ENCODE measurements at places on chromosomes 4 and X.

DNA sequence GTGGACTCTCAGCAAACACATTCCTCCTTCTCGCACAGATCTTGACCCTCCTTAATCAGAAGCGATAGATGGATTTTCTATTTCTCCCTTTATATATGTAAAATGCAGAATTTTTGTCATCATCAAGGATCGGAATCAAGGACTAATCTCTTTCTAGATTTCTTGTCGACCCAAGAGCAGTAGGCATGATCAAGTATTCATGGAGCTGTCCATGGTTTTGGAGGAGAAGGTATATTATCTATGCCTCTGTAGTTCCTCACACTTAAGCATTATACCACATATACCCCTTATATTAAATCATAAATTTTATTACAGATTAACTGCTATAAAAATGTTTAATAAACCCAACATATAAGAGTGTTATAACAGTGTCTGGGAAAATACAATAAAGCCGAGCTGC lies 886.8 kb downstream of the NLGN4X start:
- no peak overlapping the region for H3K4me3 ChIP-seq
- no peaks in the 10 kb centered on the region for H3K36me3 ChIP-seq
- H3K27me3 ChIP-seq = no peaks in the 10 kb centered on the region
- no peaks in the 10 kb centered on the region for H3K4me1 ChIP-seq
- no peak overlapping the region for H3K27ac ChIP-seq

- no peaks in the 10 kb centered on the region for H3K27me3 ChIP-seq
- H3K4me3 ChIP-seq = no peak overlapping the region
- H3K4me1 ChIP-seq = no peaks in the 10 kb centered on the region
- H3K36me3 ChIP-seq = no peaks in the 10 kb centered on the region
Measured at GRCh38 chr4:139852612-139853269, 187.1 kb downstream of the MGST2 start.

GRCh38 chrX:123923211-123923610 lies 38.3 kb upstream of the STAG2 start:
- H3K36me3 ChIP-seq = no peaks in the 10 kb centered on the region
- no peak for DNase-seq
- H3K27ac ChIP-seq = no peak overlapping the region
- no peaks in the 10 kb centered on the region for H3K27me3 ChIP-seq
- H3K4me3 ChIP-seq = no peak overlapping the region

GRCh38 chr4:116122124-116122523 lies 963.3 kb downstream of the TRAM1L1 start:
- H3K4me3 ChIP-seq = no peak overlapping the region
- no peaks in the 10 kb centered on the region for H3K4me1 ChIP-seq
- no peak overlapping the region for H3K27ac ChIP-seq
- H3K27me3 ChIP-seq = no peaks in the 10 kb centered on the region

GRCh38 chr4:94561249-94562024 lies 109.7 kb downstream of the PDLIM5 start:
- no peaks in the 10 kb centered on the region for H3K27me3 ChIP-seq
- H3K4me1 ChIP-seq = no peaks in the 10 kb centered on the region
- no peak for DNase-seq

GRCh38 chr4:10007793-10008608 lies 13.3 kb downstream of the SLC2A9 start:
- no peaks in the 10 kb centered on the region for H3K36me3 ChIP-seq
- H3K4me1 ChIP-seq = no peaks in the 10 kb centered on the region

GRCh38 chr4:175246941-175247340 lies 328.8 kb downstream of the ADAM29 start:
- no peaks in the 10 kb centered on the region for H3K36me3 ChIP-seq
- no peaks in the 10 kb centered on the region for H3K27me3 ChIP-seq
- H3K4me1 ChIP-seq = no peaks in the 10 kb centered on the region
- no peak overlapping the region for H3K27ac ChIP-seq

GRCh38 chr4:156388826-156389225 lies 435.2 kb upstream of the CTSO start:
- DNase-seq = no peak
- H3K4me3 ChIP-seq = no peak overlapping the region
- H3K4me1 ChIP-seq = no peaks in the 10 kb centered on the region
- no peaks in the 10 kb centered on the region for H3K27me3 ChIP-seq
- no peaks in the 10 kb centered on the region for H3K36me3 ChIP-seq

GRCh38 chrX:17812763-17813162 lies 48.3 kb downstream of the RAI2 start:
- H3K27me3 ChIP-seq = no peaks in the 10 kb centered on the region
- H3K4me1 ChIP-seq = no peaks in the 10 kb centered on the region
- no peaks in the 10 kb centered on the region for H3K36me3 ChIP-seq
- H3K27ac ChIP-seq = no peak overlapping the region

DNA sequence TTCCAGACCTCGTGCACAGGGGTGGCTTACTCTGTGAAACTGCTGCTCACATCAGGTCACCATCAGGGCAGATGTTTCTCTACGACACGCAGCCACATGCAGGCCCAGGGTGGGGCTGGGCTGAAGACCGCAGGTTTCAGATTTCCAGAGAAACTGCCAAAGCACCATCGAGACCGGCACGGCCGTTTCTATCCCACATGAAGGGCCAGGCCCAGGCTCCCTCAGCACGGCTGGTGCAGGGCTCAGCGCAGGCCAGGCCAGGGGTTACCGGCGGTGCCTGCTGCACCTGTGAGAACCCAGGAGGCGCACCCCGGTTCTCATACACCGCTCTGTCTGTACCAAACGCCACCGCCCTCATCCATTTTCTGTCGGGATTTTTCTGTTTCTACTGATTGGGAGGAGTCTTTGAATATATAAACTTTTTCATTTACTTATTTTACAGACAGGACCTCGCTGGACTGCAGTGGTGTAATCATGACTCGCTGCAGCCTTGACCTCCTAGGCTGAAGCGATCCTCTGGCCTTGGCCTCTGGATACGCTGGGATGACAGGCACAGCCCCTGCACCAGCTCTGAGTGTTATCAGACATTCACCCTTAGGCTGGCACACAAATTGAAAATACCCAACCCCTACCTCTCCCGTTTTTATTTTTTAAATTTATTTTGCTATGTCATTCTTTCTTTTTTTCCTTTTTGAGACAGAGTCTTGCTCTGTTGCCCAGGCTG lies 17.1 kb downstream of the CTBP1 start:
- H3K27ac ChIP-seq = no peak overlapping the region
- no peak overlapping the region for H3K4me3 ChIP-seq
- no peaks in the 10 kb centered on the region for H3K27me3 ChIP-seq

DNA sequence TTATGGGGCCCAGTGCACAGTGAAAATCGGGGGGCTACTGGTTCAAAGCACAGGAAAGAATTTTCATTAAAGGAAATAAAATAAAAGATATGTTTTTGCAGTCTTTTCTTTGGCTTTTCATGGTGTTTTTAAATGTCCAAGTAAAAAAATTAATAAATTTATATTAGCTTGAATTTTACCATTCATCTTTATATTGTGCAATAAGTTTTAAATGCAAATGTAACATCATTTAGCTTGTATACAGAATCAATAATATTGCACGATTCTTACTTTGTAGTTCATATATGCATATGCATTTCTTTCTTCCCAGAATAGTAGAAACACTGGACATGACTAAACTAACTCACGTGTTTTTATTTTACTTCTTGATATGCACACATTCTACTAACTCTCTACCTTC lies 31.0 kb downstream of the AREG start:
- H3K4me1 ChIP-seq = no peaks in the 10 kb centered on the region
- no peak overlapping the region for H3K27ac ChIP-seq
- no peak for DNase-seq
- H3K4me3 ChIP-seq = no peak overlapping the region
- H3K27me3 ChIP-seq = no peaks in the 10 kb centered on the region
- no peaks in the 10 kb centered on the region for H3K36me3 ChIP-seq

DNA sequence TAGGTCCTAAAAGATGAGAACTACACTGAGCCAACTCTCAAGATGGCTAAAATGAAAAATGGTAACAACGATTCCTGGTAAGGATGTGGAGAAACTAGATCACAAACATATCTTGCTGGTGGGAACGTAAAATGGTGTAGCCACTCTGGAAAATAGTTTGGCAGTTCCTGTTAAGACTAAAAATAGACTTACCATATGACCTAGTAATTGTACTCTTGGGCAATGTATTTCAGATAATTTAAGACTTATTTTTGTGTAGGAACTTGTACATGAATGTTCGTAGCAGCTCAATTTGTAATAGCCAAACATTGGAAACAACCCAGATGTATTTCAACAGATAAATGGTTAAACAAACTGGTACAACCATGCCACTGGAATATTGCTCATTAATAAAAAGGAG lies 106.2 kb downstream of the HDAC8 start:
- no peaks in the 10 kb centered on the region for H3K27me3 ChIP-seq
- no peak for DNase-seq
- no peak overlapping the region for H3K4me3 ChIP-seq
- H3K4me1 ChIP-seq = no peaks in the 10 kb centered on the region

DNA sequence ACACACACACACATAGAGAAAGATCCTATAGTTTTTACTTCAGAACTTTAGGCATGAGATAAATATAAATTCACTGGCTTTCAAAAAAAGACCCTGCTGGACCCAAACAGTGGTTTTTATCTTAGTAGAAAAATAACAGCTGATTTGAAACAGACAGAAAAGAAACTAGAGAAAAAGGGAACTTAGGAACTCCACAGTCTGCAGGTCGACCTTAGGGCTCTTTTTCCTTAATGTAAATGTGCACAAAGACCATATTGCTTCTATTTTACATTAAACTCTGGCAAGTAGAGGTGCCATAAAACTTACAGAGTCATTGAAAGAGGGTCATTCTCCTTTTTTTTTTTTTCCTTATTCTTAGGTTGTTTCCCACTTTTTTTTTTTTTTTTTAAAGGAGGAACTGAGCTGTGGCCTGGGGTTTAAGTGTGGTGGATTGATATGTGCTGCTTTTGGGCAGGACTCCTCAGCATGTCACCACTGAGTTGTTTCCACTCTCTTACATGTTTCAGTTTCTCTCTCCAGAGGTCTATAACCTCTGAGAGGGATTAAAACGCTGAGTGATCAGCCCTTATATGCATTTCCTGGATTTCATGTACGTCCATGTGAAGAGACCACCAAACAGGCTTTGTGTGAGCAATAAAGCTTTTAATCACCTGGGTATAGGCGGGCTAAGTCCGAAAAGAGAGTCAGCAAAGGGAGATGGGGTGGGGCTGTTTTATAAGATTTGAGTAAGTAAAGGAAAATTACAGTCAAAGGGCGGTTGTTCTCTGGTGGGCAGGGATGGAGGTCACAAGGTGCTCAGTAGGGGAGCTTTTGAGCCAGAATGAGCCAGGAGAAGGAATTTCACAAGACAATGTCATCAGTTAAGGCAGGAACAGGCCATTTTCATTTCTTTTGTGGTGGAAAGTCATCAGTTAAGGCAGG lies 70.8 kb upstream of the PACRGL start:
- H3K4me1 ChIP-seq = no peaks in the 10 kb centered on the region
- no peaks in the 10 kb centered on the region for H3K27me3 ChIP-seq
- no peak for DNase-seq

DNA sequence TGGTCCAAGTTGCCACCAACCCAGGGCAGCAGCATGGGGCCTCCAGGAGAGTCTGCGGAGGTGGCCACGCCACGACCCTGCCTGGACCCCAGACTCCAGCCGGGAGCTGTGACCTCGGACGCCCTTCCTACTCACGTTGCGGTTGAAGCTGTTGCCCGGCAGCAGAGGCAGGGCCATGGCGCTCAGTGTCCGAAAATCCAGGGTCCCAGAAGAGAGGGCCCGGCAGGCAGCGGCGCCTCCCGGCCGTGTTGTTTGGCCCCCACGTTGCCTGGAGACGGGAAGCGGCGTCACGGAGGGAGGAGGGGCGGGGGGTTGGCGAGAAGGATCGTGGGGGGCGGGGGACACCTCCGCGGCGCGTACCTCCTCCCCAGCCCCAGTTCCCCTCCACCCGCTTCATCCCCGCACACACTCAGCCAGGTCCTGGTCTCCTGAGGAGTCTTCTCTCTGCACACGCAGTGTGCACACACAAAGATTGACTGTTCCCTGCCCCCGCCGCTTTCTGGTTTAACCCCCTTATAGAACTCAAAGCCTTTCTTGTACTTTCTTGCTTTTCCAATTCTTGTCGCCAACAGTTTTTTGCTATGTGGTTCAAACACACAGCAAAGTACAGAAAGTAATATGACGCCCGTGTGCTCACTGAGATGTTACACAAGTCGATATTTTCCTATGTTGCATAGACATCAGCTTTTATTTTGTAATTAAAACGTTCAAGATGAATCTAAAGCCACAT lies at the start of gene EFHC2:
EFHC2 (minus strand) TSS at position 261 of the 730 bp plus-strand sequence; CDS start at position 177, 84 bp downstream.
- H3K36me3 ChIP-seq = no peaks in the 10 kb centered on the region
- H3K27ac ChIP-seq = peak within 1 kb of the TSS; percentile 84
- no peaks in the 10 kb centered on the region for H3K27me3 ChIP-seq
- peaks cover 3% of the 10 kb centered on the region for H3K4me1 ChIP-seq
- peak within 1 kb of the TSS; percentile 73 for H3K4me3 ChIP-seq

- H3K27me3 ChIP-seq = no peaks in the 10 kb centered on the region
- no peaks in the 10 kb centered on the region for H3K36me3 ChIP-seq
- DNase-seq = no peak
- no peaks in the 10 kb centered on the region for H3K4me1 ChIP-seq
Measured at GRCh38 chrX:53798281-53798680, 111.8 kb upstream of the HUWE1 start.

DNA sequence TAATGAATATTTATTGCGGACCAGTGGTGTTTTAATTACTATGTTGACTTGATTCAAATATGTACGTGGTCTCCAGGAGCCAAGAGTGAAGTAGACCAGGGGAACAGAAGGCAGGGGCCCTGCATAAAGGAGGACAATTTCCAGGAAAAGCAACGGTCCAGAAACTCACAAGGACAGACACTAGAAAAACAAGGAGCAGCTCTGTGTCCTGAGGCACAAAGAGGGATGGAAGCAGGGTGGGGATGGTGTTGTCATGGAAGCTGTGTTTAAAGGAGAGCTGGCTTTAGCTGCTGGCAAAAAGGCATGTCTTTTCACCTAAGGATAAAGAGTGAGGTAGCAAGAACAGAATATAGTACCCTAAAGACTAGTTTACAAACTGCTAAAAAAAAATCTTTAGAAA lies 254.1 kb upstream of the TENM3 start:
- H3K4me3 ChIP-seq = no peak overlapping the region
- no peak for DNase-seq
- H3K4me1 ChIP-seq = no peaks in the 10 kb centered on the region

Data from naive thymus-derived CD4-positive, alpha-beta T cell (primary cell).